ELF-1 (cell line): ENCODE measurements at places on chromosomes 13 and 19.
A peak's percentile ranks its signal among the peaks of the same experiment; 100 is the strongest.

DNA sequence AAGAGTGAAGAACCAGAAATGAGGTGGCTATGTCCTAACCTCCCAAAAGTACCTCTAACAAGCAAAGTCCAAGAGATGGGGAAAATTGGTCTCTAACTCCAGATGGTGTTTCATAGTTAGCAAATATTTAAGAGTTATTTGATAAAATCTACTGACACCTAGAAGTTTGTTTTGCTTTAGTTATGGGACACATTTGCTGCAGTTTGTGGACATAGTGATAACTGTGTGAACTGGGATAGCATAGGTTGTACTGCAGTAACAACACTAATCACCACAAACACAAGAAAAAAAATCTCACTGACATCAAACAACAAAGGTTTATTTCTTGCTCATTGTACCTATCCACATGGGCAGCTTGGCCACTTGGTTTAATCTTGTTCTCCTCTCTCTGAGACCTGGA lies 965.0 kb upstream of the SPRY2 start:
- no peak for DNase-seq

DNA sequence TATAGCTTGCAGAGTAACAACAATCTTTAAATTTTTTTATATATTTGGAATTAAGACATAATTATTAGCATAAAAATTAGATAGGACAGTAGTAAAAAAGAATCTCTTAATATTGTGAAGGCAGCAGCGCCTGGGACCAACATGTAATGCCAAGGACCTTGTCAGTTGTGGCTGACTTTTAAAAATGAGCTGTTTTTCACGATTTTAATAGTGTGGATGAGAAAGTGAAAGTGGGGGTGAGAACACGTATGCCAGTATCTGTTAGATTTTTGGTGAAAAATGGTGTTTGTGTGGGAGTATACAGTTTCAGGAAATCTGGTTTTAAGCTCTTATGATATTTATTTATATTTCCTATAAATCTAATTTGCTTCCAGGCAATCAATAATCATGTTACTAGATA lies 125.2 kb downstream of the LMO7 start:
- no peak for DNase-seq

DNA sequence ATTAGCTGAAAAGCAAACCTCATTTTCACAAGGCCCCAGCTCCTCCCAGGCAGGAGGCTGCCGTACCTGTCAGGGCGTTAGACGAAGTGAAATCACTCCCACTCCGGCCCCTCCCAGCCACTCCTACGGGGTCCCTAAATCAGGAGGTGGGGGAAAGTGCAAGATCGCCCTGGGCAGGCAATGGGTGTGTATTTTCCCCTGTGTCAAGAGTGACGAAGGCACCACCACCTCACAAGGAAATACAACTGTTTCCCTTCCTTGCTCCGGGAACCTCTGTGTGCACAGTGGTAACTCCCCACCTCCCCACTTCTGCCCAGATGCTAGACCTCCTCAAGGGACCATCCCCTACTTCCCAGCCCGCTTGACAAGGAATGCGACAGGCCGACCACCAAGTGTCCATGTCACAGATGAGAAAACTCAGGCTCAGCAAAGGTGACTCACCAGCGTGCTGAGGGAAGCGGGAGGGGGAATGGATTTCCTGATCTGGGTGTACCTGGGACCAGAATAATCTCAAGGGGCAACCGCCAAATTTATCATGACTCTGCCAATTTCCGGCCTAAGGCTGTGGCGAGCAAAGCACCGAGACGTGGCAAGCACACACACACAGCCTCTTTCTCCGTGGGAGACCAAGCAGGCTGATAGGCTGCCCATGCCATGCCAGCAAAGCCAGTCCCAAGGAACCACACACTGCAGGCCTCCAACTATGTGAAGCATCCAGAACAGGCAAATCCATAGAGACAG lies 7.3 kb downstream of the PPP6R1 start:
- no peak for DNase-seq

GRCh38 chr19:3336680-3337523 lies 29.5 kb upstream of the NFIC start:
- DNase-seq: no peak

GRCh38 chr19:13808856-13809255 lies 13.6 kb downstream of the ZSWIM4 start:
- no peak for DNase-seq

DNA sequence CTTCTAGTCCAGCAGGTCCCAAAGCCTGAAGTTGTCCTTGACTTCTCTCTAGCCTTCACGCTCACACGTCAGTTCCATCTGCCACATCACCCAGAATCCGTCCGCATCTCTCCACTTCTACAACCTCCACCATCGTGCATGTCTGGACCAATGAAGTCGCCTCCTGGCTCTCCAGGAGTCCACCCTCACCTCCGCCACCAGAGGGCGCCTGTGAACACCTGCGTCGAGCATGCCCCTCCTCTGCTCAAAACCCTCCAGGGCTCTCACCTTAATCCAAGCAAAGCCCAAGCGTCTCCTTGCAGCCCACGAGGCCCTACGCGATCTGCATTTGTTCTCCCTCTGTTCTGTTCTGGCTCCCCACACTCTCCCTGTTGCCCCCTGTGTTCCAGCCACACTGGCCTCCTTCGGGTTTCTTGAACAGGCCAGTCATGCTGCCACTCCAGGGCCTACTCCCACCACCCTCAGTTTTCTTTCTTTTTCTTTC lies 3.7 kb downstream of the USHBP1 start:
- DNase-seq: peak; percentile 97

- no peak for DNase-seq
These were observed 30.6 kb upstream of the DPP9 start for GRCh38 chr19:4754248-4754647.

- DNase-seq: no peak
These were observed 29.0 kb upstream of the SLITRK6 start for GRCh38 chr13:85828094-85828684.

- DNase-seq: no peak
These were observed 487.8 kb downstream of the DACH1 start for GRCh38 chr13:71378961-71379905.

- no peak for DNase-seq
These were observed 4.9 kb downstream of the TFDP1 start for GRCh38 chr13:113589251-113589960.

- no peak for DNase-seq
These were observed 15.5 kb downstream of the PGLS start for GRCh38 chr19:17526922-17527321.

- no peak for DNase-seq
These were observed 2.4 kb upstream of the F2RL3 start for GRCh38 chr19:16886305-16886880.

DNA sequence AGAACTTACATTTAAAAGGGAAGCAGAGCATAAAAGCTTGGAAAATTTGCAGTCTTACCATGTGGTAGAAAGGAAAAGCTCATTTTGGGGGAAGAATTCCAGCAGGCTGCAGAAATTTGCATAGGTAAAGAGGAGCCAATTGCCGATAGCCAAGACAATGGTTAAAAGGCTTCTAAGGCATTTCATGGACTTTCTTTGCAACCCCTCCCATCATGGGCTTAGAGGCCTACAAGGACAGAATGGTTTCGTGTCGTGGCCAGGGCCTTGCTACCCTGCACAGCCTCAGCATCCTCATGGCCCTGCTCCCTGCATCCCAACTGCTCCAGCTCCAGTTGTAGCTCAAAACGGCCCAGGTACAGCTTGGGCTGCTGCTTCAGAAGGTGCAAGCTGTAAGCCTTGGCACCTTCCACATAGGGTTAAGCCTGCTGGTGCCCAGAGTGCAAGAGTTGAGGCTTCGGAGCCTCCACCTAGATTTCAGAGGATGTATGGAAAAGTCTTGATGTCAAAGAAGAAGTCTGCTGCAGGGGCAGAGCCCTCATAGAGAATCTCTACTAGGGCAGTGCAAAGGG lies 420.3 kb downstream of the PCDH17 start:
- DNase-seq: no peak

- DNase-seq: peak; percentile 73
These were observed 4.3 kb downstream of the DMKN start for GRCh38 chr19:35509018-35509652.

DNA sequence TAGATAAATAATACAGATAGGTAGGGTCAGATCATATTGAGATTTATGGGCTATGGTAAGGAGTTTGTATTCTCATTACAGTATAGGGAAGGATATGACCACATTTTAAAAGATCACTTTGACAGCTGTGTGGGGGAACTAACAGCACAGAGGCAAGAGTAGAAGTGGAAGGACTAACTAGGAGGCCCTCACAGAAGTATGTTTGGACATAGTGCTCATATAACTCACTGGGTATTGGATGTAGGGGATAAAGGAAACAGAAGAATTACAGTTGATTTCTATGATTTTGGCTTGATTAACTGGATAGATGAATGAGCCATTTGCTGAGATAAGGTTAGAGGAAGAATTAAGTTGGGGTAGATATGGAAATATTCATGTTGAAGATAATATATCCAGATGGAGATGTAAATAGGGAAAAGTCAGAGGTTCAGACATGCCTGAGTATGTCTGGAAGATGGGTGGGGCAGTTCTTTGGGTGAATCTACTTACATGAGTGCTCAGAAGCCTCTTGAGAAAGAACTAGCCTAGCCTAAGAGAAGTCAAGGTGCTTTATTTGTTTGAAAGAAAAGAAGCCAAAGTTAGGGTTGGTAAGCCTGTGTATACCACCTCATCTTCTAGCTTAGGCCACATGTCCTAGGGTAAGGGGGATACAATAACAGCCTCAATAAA lies 133.4 kb downstream of the NDFIP2 start:
- DNase-seq: no peak

DNA sequence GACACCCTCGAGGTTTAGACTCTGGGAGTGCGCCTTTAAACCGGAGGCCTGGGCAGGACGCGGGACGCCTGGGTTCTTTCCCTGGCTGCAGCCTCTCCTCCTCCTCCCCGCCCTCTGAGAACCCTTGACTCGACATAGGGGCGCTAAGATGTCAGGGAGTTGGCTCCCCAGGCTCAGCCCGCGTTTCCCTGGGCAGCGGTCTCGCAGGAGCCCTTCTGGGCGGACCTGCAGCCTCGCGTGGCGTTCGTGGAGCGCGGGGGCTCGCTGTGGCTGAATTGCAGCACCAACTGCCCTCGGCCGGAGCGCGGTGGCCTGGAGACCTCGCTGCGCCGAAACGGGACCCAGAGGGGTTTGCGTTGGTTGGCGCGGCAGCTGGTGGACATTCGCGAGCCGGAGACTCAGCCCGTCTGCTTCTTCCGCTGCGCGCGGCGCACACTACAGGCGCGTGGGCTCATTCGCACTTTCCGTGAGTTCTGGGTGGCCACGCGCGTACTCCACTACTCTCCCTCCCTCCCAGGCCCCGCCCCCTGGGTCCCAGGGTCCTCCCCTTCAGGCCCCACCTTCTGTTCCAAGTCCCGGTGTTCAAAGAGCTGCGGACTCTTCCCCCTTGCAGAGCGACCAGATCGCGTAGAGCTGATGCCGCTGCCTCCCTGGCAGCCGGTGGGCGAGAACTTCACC lies 1.3 kb downstream of the ICAM5 start:
- DNase-seq: peak; percentile 39

GRCh38 chr13:111326621-111326965 lies 6.2 kb downstream of the TEX29 start:
- no peak for DNase-seq

DNA sequence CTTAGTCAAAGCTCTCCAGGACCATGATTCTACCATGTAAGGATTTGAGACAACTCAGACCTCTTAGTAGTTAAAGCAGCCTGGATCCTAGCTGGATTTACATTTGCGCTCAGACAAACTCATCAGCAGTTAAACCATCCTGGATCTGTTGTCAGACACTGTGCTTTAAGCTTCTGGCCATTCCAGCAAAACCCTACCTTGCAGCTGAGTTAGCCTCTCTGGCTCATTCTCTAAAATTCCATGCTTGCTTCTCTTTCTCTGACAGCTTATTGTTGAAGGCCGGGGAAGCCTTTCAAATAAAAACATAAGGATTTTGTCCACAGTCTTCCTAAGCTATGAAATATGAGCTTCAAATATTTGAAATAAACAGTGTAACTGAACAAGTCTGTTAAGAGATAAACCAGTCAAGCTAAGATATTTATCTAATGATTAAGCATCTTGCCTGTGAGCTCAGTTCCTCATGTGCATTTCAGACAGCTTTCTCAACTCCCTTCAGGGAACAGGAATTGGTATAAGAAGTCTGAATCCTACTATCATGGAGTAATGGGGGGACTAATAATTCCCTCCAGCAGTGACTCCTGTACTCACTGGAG lies 89.3 kb downstream of the SLAIN1 start:
- DNase-seq: no peak

GRCh38 chr19:33167438-33167837 lies 26.7 kb upstream of the LRP3 start:
- no peak for DNase-seq

DNA sequence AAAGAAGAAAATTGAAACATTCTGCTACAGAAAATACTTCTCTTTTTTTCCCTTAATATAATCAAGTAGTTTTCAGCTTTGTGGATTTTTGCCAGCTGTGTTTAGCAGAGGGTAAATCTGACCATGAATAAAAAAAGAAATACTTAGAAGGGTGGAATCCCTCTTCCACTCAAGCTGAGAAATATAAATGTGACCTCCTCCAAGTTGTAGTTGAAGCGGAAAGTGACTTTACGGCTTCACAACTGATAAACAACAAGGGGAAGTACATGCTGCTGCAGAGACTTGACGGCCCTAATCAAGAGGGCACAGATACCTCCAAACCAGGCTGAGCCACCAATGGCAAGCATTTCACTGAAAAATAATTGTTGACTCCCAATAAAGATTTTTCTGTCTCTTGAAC lies 785.0 kb downstream of the SLITRK5 start:
- no peak for DNase-seq

DNA sequence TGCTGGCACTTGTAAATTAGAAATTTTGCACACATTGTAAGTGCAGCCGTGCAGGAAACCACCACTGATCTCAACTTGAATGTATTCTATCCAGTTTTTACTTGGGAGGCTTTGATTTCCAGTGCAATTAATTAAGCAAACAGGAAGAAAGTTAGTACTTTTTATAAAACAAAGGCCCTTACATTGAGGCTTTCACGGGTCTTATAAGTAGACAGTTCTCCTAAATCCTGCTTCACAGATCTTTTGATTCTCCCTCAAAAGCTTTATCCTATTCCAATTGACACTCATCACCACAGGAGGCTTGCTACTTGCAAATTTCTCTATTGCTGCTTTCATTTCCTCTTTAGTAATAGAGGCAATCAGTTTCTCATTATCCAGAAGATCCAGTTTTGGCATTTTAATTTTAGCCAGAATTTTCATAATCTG lies 90.1 kb downstream of the ERCC5 start:
- DNase-seq: no peak

DNA sequence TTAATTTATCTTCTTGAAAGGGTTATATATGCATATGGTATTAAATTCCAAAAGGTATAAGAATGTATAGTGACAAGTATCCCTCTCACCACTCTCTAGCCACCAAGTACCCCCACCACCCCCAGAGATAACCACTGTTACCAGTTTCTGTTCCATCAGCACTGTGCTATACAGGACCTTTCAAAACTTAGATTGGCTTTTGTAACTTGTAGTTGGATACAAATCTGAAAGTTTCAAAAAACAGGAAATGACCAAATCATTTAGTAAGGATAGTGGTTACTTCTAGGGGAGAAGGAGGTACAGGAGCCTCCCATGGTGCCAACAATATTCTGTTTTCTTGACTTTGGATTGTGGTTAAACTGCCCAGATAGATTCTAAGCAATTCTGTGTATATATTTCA lies 56.7 kb downstream of the AKAP11 start:
- DNase-seq: no peak

- DNase-seq: no peak
These were observed 2.2 kb upstream of the TBXA2R start for GRCh38 chr19:3608750-3609322.

GRCh38 chr19:13583114-13583513 lies 76.8 kb upstream of the CACNA1A start:
- DNase-seq: no peak
